Sigmoid colon (tissue), 7 donors: ENCODE measurements at places on chromosomes 6 and 20. TPM values are rescaled to one million over a fixed set of nuclear protein-coding genes. Genes with fewer than 3 reads are reported as not detected.
A peak's percentile ranks its signal among the peaks of the same experiment; 100 is the strongest.

GRCh38 chr6:6901205-6901719 is 206.5 kb upstream of the RREB1 start:
- no peak for DNase-seq
- no peaks in the 10 kb centered on the region for H3K4me1 ChIP-seq
- no peak overlapping the region for H3K27ac ChIP-seq
- peaks cover 4% of the 10 kb centered on the region for H3K27me3 ChIP-seq
- no peaks in the 10 kb centered on the region for H3K36me3 ChIP-seq

GRCh38 chr6:109059571-109060021 is 35.0 kb downstream of the SESN1 start:
- DNase-seq, result no peak
- H3K4me1 ChIP-seq, result peaks cover 60% of the 10 kb centered on the region
- no peaks in the 10 kb centered on the region for H3K36me3 ChIP-seq
- H3K4me3 ChIP-seq, result no peak overlapping the region
- H3K27ac ChIP-seq, result peak overlapping the region; percentile 55

GRCh38 chr6:118963003-118963402 is 28.0 kb upstream of the MCM9 start:
- H3K36me3 ChIP-seq, result no peaks in the 10 kb centered on the region
- no peak for DNase-seq
- H3K27ac ChIP-seq, result no peak overlapping the region
- no peaks in the 10 kb centered on the region for H3K27me3 ChIP-seq
- no peaks in the 10 kb centered on the region for H3K4me1 ChIP-seq

GRCh38 chr20:59015812-59016711 is 3.2 kb upstream of the TUBB1 start:
- DNase-seq, result peak; percentile 26
- no peaks in the 10 kb centered on the region for H3K27me3 ChIP-seq
- H3K36me3 ChIP-seq, result no peaks in the 10 kb centered on the region
- no peak overlapping the region for H3K4me3 ChIP-seq
- no peak overlapping the region for H3K27ac ChIP-seq

- no peak overlapping the region for H3K4me3 ChIP-seq
- H3K27me3 ChIP-seq, result no peaks in the 10 kb centered on the region
- no peak overlapping the region for H3K27ac ChIP-seq
- no peak for DNase-seq
- no peaks in the 10 kb centered on the region for H3K36me3 ChIP-seq
These were observed 510.8 kb upstream of the POU3F2 start for GRCh38 chr6:98323605-98324004.

DNA sequence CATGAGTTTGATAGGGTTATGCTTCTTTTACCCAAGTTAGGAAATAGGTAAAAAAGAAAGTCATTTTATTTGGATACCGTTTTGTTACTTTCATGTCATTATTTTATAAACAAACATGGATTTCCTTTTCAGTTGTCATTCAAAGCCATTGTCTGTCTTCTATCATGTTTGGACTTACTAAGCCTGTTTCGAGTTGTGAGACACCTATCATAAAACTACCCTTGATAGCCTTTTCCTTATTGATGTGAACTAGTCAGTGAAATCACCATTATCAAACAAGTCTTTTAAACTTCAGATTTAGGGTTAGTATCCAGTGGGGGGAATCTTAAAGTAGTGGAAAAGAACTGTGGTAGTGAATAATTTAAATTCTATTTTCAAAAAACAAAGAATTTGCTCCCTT is 85.0 kb upstream of the KIF25 start:
- H3K27me3 ChIP-seq, result no peaks in the 10 kb centered on the region
- H3K4me3 ChIP-seq, result no peak overlapping the region
- no peak overlapping the region for H3K27ac ChIP-seq
- peaks cover 28% of the 10 kb centered on the region for H3K36me3 ChIP-seq
- no peak for DNase-seq

GRCh38 chr20:54123587-54124180 is 50.1 kb downstream of the CYP24A1 start:
- H3K36me3 ChIP-seq, result no peaks in the 10 kb centered on the region
- no peak for DNase-seq
- H3K27ac ChIP-seq, result no peak overlapping the region
- H3K27me3 ChIP-seq, result no peaks in the 10 kb centered on the region
- H3K4me3 ChIP-seq, result no peak overlapping the region

DNA sequence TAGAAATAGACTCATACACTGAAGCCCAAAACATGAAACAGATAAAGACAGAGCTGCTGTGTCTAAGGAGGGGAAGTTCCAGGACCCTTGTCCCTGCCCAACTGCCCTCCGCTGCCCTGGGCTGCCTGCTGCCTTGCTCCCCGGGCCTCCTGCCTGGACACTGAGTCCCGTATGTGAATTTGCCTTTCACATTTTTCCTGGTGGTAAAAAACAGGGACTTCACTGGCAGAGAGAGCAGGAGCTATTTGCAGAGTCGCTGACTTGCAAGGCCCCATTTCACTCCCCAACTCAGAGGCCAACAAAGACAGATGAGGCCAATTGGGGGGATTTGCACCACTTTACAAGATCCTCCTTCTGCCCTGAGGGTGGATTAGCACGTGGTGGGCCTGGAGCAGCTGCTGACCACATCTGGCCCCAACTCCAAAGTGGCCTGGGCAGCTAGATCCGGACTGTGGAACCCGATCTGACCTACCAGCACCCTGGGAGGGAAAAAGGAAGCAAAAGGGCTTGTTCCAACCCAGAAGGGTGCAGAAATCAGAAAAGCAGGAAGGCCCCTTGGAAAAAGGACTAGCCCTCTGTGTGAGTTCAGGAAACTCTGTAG is 61.4 kb downstream of the NOL4L start:
- H3K4me3 ChIP-seq, result no peak overlapping the region
- no peak for DNase-seq
- H3K36me3 ChIP-seq, result no peaks in the 10 kb centered on the region
- H3K27me3 ChIP-seq, result no peaks in the 10 kb centered on the region
- H3K4me1 ChIP-seq, result peaks cover 27% of the 10 kb centered on the region

GRCh38 chr20:48069596-48069995 is 284.3 kb upstream of the SULF2 start:
- H3K27me3 ChIP-seq, result no peaks in the 10 kb centered on the region
- H3K4me1 ChIP-seq, result no peaks in the 10 kb centered on the region
- H3K36me3 ChIP-seq, result no peaks in the 10 kb centered on the region
- no peak for DNase-seq
- no peak overlapping the region for H3K4me3 ChIP-seq
- no peak overlapping the region for H3K27ac ChIP-seq

DNA sequence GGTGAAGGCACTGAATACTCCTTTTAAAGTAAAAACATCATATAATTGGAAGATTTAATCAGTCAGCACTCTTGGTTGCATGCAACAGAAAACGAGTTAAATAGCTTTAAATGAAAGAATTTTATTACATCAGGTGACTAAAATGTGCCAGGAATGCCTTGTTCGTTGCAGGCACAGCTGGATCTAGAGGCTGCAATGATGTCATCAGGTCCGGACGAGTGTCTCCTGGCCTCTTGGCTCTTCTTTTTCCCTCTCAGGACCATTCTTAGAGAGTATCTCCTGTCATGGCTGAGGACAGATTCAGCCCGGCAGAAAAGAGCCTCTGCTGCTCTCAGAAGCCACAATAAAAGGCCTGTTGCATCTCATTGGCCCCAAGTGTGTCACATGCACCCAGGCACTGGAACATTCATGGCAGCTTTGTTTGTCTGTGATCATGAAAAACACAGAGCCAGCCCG is 510.7 kb upstream of the SULF2 start:
- no peak overlapping the region for H3K4me3 ChIP-seq
- H3K4me1 ChIP-seq, result peaks cover 49% of the 10 kb centered on the region
- no peaks in the 10 kb centered on the region for H3K36me3 ChIP-seq

DNA sequence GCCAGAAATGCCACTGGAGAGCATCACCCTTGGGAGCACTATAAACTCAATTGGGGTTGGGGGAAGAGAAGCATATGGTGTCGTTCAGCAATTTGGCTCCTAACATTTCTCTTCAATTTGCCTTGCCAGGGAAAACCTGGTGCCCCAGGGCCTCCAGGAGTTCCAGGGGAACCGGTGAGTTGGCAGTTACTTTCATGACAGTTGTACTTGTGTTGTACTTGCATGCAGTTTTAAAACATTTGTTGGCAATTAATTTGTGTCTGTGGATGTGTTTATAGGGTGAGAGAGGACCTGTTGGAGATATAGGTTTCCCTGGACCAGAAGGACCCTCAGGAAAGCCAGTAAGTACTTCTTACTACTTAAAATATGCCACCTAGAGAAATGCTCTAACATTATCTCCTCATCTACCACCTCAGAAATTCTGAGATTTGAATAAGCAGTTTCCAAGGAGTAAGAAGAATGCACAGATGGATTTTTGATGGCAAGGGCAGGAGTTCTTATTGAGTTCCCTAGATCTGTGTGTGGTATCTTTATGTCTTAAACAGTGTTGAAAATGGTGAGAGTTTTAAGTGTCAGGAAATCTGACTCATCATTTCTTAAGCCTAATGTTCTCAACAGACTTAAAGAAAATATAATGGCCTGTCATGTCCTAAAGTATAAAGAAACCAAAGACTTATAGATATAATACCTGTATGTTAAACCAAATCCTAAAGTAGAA is 122.5 kb downstream of the COL9A1 start:
- no peak overlapping the region for H3K27ac ChIP-seq
- H3K4me1 ChIP-seq, result no peaks in the 10 kb centered on the region
- no peaks in the 10 kb centered on the region for H3K27me3 ChIP-seq
- H3K4me3 ChIP-seq, result no peak overlapping the region

DNA sequence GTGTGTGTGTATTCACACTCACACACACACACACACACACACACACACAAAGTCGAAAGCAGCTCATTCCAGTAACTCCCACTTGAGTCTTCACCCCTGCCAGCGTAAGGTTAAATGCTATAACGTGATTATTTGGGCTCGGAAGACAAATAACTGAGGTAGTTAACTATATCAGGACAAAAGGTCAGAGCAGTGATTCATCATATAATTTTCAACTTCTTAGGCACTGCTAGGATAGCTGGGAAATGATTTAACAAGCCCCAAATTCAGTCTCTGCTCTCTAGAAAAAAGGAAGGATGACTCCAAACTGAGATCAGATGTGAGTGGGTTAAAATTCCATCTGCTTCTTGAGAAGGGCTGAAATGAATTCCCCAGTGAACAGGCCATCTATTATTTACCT is 30.7 kb downstream of the HDGFL1 start:
- no peaks in the 10 kb centered on the region for H3K27me3 ChIP-seq
- no peak for DNase-seq
- H3K36me3 ChIP-seq, result no peaks in the 10 kb centered on the region
- no peak overlapping the region for H3K27ac ChIP-seq

DNA sequence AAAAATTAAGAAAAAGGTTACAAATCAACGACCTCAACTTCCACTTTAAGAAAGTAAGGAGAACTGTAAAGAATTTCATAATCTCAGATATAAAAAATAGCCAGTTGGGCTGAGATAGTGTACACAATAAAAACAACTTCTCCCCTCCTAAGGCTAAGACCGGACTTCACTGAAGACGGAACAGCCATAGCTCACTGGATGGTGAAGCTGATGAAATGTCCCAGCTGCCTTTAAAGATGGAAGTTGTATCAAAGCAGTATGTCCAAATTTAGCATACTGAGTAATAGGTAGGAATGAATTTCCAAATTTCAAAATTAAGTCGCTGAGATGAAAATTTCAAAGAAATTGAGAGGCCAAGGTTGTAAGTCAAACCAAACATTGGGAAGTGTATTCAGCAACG is 153.3 kb downstream of the RNGTT start:
- H3K27me3 ChIP-seq, result no peaks in the 10 kb centered on the region
- no peak overlapping the region for H3K27ac ChIP-seq
- H3K36me3 ChIP-seq, result no peaks in the 10 kb centered on the region

- peaks cover 21% of the 10 kb centered on the region for H3K4me1 ChIP-seq
- DNase-seq, result peak; percentile 80
- H3K36me3 ChIP-seq, result no peaks in the 10 kb centered on the region
- no peak overlapping the region for H3K4me3 ChIP-seq
- H3K27ac ChIP-seq, result no peak overlapping the region
- H3K27me3 ChIP-seq, result no peaks in the 10 kb centered on the region
These were observed 63.2 kb downstream of the NOL4L start for GRCh38 chr20:32521780-32522525.

DNA sequence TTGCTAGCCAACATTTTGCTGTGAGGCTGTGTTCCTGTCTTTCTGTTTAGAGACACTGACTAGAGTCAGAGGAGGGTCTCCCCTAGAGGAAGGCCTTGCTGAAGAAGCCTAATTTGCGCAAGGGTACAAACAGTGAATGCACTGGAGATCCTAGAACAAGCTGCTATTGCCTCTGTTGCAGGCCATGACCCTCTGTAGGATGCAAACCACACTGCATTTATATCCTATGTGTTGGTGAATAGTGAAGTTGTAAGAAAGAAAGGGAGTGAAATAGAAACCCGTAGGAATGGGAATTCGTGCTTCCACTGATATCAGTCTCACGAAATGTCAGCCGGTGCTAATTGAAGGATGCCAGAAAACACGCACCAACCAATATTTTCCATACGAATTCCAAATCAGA is 88.2 kb downstream of the GJA1 start:
- DNase-seq, result no peak
- H3K4me3 ChIP-seq, result no peak overlapping the region
- H3K27ac ChIP-seq, result peak overlapping the region; percentile 48
- peaks cover 48% of the 10 kb centered on the region for H3K4me1 ChIP-seq
- no peaks in the 10 kb centered on the region for H3K36me3 ChIP-seq

- no peak for DNase-seq
- H3K4me1 ChIP-seq, result no peaks in the 10 kb centered on the region
- no peaks in the 10 kb centered on the region for H3K36me3 ChIP-seq
- no peaks in the 10 kb centered on the region for H3K27me3 ChIP-seq
- H3K27ac ChIP-seq, result no peak overlapping the region
- no peak overlapping the region for H3K4me3 ChIP-seq
These were observed 191.5 kb upstream of the RAB32 start for GRCh38 chr6:146352163-146352562.

GRCh38 chr20:55888685-55889084 is 116.6 kb downstream of the CBLN4 start:
- no peak overlapping the region for H3K27ac ChIP-seq
- no peaks in the 10 kb centered on the region for H3K36me3 ChIP-seq

DNA sequence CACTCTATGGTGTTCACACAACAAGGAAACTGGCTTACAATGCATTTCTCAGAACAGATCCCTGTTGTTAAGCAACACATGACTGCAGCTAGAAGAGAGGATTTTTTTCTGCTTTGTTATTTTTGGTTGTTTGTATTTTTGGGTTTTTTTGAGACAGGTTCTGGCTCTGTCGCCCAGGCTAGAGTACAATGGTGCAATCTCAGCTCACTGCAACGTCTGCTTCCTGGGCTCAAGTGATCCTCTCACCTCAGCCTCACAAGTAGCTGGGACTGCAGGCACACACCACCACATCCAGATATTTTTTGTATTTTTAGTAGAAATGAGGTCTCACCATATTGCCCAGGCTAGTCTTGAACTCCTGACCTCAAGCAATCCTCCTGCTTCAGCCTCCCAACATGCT is 12.7 kb downstream of the CD24 start:
- H3K4me1 ChIP-seq, result no peaks in the 10 kb centered on the region
- H3K27ac ChIP-seq, result no peak overlapping the region
- no peak overlapping the region for H3K4me3 ChIP-seq
- no peak for DNase-seq
- H3K36me3 ChIP-seq, result no peaks in the 10 kb centered on the region

GRCh38 chr20:58747211-58747610 is 54.6 kb downstream of the NPEPL1 start:
- peaks cover 24% of the 10 kb centered on the region for H3K27me3 ChIP-seq
- no peaks in the 10 kb centered on the region for H3K36me3 ChIP-seq
- DNase-seq, result no peak
- no peaks in the 10 kb centered on the region for H3K4me1 ChIP-seq
- no peak overlapping the region for H3K4me3 ChIP-seq
- no peak overlapping the region for H3K27ac ChIP-seq

The NCOA6 gene
- total RNA-seq, result 18.2 TPM

The SLC16A10 gene
- 0.95 TPM for total RNA-seq

The C20orf141 gene
- not detected for total RNA-seq

The CLDN20 gene
- total RNA-seq, result not detected

The CAP2 gene
- 67.1 TPM for total RNA-seq

The POU5F1 gene
- total RNA-seq, result not detected

The SMPDL3A gene
- total RNA-seq, result 11.9 TPM

The PGM3 gene
- 7.5 TPM for total RNA-seq

The PLN gene
- 294 TPM for total RNA-seq

The FRS3 gene
- total RNA-seq, result 4.7 TPM

The ADAT2 gene
- 2.5 TPM for total RNA-seq
